ENCODE measurements at places on chromosomes 2 and 18.

GRCh38 chr18:27717816-27718215, 459.1 kb downstream of the CDH2 start:
- no peak for DNase-seq

- DNase-seq, result no peak
These were observed 568.2 kb downstream of the THSD7B start for GRCh38 chr2:137333386-137334165.

GRCh38 chr2:182281276-182281675, 145.6 kb downstream of the PDE1A start:
- no peak for DNase-seq

GRCh38 chr2:143254110-143254509, 124.9 kb downstream of the ARHGAP15 start:
- DNase-seq, result no peak

DNA sequence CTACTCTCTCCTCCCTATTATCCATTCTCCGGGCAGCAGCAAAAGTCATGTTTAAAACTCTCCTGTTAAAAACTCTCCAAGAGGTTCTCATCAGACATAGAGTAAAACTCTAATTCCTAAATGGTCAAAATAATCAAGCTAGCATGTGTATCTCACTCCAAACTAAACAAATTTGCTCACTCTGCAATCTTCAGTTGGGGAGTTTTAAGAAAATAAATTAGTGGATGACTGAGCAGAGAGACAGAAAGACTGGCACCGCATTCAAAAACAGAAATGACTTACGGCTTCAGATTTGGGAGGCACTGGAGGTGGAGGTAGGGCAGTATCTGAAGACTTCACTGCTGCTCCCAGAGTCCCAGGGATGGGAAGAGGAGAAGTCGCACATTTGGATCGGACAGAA, 96.9 kb downstream of the MEP1B start:
- DNase-seq, result no peak

DNA sequence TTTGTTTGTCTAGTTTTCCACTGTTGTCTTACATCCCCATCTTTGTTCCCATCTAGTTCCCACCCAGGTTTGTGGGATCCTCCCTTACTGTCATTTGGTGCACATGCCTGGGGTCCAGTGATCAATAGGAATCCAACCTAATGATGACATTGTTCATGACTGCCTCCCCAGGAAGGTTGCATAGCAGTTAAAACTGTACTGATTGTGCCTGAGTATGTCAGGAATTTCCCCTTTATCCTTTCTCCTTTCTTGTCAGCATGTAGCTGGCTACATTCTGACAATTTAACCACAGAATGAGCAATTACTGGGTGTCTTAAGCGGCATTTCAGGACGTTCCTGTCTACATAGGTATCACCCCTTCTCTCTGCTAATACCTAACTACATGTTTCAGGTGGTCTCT, 653.0 kb downstream of the CNTNAP5 start:
- no peak for DNase-seq

DNA sequence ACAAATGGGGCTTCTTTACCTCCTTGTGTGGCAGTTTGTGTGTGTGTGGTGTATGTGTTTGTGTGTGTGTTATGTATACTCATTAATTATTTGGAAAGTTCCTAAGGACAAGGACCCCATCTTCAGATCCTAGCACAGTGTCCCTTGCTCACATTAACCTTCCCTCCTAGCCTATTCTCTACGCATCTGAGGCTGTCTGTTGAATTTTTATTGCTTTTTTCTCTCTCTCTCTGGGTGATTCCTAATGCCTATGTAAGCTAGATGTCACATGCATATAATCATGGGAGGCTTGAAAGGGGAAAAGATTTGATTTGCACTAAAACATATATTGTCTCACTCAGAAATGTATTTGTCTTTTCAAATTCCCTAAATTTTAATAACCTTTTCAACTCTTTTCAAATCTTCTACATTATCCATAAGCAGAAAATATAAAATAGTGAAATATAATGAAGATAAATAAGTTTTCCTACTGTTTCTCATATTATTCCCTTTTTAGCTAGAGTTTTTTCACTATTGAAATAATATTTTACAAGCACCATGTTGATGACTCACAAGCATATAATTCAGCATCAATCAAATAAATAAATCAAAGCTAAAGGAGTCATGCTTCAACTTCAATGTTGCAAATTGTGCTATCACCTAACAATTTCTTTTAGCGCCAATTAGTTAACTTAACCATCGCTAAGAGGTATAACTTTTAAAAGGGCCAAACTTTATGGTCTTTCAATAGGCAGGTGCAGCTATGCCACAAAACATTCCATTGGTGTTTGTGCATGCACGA, 199.0 kb upstream of the ERBB4 start:
- no peak for DNase-seq

GRCh38 chr2:100554798-100555407, 7.9 kb upstream of the PDCL3 start:
- no peak for DNase-seq

- no peak for DNase-seq
These were observed 180.5 kb downstream of the ZNF516 start for GRCh38 chr18:76314496-76314895.

DNA sequence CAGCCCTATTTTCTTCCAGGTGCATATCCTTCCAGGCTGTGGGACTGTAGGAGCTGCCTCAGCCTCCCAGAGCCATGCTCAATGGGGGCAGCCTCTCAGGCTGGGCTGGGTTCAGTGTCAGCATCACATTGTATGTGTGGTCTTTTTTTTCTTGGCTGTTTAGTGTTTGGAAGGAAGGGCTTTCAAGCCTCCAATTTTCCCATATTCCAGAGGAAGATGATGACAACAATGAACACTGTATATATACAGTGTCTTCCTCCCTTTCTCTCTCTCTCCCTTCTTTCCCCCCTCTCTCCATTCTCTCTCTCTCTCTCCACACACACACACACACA, 326.4 kb downstream of the DYSF start:
- no peak for DNase-seq

GRCh38 chr2:210626849-210627248, 70.5 kb downstream of the CPS1 start:
- no peak for DNase-seq

DNA sequence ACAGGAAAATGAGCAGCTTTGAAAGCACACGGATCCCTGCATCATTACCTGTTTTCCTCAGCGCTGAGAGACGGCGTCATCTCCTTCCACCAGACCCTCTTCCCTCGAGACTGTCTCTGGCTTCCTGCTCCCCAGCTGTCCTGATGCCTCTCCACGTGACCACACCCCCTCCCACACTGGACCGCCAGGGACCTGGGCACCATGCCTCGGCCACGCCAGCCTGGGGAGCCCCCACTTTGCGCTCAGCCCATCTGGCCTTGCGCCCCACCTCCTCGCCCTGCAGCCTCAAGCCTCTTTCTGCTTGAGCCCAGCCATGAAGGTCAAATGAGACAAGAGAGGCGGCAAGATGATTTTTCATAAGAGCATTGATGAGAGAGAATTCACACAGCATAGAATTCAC, 66.0 kb upstream of the ACKR3 start:
- no peak for DNase-seq

DNA sequence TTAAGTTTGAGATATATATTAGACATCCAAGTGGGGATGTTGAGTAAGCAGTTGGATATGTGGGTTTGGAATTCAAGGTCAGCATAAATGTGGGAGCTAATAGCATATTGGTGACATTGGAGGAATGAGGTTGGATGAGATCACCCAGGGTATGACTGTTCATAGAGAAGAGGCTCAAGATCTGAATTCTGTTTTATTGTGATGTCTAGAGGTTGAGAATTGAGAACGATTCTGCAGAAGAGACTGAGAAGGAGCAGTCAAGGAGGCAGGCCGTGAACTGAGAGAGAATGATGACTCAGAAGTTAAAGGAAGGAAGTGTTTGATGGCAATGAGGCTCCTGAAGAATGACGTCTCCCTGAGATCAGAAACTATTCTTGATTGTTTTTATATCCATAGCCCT, 5.9 kb downstream of the SERPINB11 start:
- DNase-seq, result no peak

DNA sequence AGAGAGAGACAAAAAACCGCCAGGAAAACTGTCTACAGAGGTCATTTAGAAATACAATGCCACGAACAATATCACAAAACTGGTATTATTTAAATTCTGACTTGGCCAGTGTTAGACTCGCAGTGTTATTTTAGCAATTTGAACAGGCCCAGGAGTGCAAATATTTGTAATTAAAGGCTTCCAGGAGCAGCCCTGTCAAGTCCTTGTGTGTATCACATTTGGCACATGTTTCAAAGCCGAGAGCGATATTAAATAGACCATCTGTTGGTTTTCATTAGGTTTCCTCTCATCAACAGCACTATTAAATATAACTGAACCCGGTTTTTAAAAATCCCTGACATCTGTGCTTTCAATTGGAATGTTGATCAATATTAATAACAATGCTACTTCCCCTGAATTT, 656.9 kb downstream of the TSN start:
- DNase-seq, result no peak

DNA sequence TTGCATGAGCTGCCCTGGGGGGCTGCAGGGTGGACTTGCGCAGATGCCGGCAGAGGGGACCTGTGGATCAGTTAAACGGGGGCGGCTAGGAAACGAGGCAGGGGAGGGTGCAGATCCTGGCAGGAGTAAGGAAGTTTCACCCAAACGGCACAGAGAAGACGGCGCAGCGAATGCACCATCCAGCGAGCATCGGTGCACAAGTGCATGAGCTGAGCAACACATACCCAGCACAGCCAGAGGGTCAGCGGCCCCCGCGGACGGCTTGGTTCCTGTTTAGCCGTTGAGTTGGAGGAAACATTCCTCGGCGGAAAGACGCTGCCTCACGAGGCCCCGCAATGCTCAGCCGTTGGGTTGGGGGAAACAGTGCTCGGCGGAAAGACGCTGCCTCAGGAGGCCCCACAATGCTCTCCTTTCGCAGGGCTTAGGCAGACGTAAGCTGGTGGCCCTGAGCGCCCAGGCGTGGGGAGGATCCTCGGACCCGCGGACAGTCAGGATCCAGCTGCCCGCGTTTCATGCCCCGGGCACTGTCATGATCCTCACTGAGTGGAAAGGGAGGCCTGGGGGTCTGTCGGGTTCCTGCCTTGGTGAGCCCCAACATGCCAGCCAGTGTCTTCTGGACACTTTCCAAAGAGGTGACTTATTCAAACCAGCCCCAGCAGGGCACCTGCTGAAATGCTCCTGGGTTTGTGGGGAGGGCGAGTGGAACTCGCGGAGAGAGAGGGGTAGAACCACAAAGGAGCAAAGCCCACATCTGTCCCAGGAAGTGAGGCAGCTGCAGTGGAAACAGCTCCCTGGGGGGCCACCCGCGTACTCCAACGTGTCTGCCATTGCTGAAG, 86.3 kb downstream of the NDUFA10 start:
- no peak for DNase-seq

DNA sequence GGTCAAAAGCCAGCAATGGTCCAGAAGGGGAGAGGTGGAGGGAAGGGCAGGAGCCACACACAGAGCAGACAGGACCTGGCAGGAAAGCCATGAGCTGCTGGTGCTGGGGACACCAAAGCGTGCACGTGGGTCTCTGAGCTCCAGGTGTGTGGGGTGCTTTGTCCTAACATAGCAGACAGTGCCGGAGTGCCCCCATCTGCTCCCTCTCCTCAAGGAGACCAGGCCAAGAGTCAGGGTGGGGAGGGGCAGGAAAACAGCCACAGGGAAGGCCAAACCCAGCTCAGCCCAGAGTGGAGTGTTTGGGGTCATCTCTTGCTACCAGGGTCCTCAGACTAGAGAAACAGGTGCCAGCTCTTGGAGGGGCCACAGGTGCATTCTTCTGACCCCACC, 4.2 kb upstream of the GPC1 start:
- no peak for DNase-seq

DNA sequence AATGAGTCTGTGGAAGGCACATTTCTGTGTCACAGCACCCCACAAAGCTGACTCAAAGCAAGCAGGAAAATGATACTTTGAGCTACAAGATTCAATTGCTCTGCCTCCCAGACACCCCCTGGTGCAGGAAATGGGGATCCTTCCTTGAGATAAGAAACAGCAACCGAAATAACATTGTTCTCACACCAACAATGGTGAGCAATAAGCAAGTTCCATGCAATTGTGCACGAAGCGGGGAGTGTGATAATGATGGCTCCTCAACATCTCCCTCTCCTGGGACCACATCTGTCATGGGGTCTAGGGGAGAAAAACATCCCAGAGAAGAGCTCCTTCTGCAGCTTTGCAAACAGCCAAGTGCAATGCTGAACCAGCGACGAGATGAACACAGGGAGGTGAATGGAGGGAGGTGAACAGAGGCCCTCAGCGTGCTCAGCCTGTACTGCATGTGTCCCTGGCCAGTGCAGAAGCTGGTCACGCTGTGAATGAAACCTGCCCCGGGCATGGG, 67.7 kb downstream of the PDCL3 start:
- DNase-seq, result no peak

DNA sequence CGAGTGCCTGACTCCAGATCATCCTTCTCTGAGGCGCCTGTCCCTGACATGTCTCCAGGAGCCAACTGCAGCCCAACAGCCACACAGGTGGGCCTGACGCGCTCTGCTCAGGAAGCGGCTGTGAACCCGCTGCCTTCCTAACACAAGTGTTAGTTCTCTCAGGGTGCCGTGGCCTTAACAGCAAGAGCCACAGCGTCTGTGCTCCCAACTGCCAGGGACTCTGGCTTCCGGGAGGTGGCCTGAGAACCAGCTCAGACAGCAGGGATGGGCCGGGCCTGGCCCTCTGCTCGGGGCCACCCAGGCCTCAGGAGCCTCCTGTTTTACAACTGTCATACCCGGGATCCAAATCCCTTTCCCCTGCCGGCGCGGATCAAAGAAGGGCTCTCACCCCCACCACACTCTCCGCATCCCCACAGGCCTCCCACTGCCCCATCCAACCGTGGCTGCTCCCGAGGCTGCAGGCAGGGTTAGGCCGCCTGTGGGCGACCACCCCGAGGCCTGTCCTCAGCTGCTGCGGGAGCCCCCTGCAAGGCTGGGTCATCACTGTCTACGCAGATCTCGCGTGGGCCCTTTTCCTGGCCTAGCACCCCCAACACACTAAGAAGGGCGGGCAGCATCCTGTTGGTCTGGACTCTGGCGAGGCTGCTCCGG, 114.2 kb upstream of the ZNF236 start:
- DNase-seq, result no peak

GRCh38 chr18:23401400-23402347, 51.4 kb upstream of the RIOK3 start:
- DNase-seq, result no peak

DNA sequence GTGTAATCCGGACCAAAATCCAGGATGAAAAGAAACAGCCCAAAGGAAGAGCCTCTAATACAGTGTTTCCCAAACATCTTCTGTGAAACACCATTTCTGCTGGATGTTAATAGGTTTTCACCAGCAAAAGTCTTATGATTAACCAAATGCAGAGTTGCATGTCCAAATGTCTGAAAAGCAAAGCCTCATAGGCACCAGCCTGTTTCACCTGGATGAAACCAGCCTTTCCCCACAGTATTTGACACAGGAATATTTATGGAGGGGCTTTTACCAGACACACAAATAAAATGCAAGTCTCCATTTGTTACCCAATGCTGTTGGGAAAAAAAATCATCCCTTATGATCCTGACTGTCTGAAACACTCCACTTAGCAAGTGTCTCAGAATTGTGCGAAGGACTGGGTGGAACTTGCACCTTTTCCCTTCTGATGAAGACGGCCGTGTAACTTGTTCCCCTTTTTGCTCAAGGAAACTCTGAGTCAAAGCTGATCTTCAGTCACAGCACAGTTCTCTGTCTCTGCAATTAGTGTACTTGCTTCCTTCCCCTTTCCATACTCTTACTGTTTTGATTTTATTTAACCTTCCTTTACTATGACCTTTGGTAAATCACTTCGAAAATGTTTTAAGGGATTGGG, 70.3 kb upstream of the IL1R2 start:
- no peak for DNase-seq

Data from stimulated activated CD4-positive, alpha-beta T cell treated with anti-CD3 and anti-CD28 coated beads, TNF-alpha, amount 100 ng/mL, for 1 hour (primary cell).